ENCODE measurements at places on chromosomes 5 and 9.

DNA sequence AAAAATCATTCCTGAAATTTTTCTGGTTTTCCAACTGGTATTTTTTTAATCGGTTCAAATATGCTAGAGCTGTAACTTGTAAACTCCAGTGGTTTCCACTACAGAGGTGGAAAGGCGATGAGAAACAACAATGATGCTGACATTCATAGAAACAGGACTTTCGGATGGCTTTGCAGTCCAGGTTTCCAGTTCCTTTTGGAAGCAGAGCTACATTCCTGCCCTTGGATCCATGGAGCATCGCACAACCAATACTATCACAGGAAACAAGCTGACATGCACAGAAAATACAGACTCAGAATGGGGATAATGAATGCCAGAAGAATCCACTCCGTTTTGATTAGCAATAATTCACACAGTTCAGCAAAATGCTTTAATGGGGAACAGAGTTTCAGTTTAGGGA is 140.0 kb downstream of the EPB41L4A start:
- no peak for DNase-seq

- DNase-seq, result no peak
Observed at GRCh38 chr9:84751921-84752320, 82.4 kb downstream of the NTRK2 start.

DNA sequence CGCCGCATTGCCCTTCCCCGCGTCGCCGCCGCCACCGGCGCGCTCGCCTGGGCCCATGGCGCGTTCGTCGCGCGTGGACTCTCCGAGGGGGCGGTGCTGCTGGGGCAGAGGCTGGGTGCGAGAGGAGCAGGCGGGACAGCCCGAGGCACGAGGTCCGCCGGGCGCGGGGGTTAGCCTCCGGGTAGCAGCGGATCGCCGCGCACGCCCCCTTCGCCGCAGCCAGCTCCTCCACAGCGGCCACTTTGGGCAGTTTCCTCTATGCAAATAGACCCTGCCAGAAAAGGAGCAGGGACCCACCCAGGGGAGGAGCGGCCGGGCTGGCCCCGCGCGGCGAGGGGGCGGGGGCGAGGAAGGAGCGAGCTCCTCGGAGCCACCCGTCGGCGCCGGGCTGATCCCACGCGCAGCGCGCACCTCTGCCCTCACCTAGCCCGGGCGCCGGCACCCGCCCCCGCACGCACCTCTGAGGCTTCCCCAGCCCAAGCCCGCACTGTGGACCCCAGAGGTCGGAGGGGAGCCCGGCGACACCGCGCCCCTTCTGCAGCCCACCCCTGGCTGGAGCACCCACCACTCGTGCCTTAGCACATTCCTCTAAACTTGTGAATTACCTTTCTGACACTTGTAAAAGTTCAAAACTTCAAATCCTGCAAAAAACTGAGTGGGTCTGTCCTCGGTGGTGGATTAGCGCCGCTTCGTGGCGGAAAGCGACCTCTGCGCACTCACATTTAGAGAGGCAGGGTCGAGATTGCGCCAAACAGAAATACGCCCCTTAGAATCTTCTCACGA is at the start of gene COL23A1:
Gene COL23A1, minus strand, starts transcription at position 253 of the 783 bp plus-strand sequence.
- no peak for DNase-seq

DNA sequence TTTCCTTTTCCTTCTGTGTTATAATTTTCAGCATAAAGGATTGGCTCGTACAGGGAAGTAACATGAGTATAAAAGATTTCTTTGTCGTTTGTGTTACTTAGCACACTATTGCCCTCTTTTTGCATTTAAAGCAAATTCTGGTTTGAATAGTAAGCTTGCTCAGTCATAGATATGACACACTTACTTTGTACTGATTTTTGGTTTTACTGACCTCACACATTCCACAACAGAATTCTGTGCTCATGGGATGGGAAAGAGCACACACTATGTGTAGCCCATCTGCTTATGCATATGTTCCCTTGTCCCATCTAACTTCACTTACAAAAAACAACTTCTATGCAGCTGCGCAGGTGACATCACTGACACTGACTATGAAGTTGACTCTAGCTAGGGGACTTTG is 111.9 kb upstream of the MTAP start:
- DNase-seq, result no peak

DNA sequence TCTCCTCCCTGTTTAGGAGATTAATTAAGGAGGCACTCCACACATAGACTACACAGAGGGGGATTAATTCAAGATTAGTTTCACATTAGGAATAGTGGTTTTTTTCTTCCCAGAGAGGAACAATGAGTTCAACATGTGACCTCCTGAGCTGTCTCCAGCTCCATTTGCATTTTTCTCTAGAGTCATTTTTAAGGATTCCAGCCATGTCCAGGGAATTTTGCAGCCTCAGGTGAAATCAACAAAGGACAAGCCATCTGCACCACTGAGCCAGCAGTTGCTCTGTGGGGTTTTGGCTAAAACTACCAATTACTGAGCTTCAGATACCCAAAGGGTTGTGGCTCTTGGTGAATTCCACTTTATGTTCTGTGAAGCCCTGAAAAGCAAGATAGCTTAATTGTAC is 258.5 kb upstream of the PPP1R2B start:
- DNase-seq, result no peak

DNA sequence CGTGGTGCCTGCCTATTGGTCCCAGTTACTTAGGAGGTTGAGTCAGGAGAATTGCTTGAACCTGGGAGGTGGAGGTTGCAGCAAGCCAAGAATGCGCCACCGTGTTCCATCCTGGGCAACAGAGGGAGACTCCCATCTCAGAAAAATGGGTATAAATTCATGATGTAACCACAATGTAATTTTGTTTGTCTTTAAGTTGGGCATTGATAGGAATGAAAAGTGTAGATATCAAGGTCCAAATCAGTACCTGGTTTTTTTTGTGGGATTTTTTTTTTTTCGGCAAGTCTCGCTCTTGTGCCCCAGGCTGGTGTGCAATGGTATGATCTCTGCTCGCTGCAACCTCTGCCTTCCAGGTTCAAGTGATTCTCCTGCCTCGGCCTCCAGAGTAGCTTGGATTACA is 7.4 kb downstream of the NPM1 start:
- no peak for DNase-seq

- DNase-seq, result no peak
Observed at GRCh38 chr5:9547122-9547947, 1.5 kb upstream of the SEMA5A start.

GRCh38 chr5:151696470-151697061 is 9.9 kb upstream of the SPARC start:
- DNase-seq, result no peak

- DNase-seq, result no peak
Observed at GRCh38 chr5:157669701-157670097, 1.6 kb upstream of the C5orf52 start.

DNA sequence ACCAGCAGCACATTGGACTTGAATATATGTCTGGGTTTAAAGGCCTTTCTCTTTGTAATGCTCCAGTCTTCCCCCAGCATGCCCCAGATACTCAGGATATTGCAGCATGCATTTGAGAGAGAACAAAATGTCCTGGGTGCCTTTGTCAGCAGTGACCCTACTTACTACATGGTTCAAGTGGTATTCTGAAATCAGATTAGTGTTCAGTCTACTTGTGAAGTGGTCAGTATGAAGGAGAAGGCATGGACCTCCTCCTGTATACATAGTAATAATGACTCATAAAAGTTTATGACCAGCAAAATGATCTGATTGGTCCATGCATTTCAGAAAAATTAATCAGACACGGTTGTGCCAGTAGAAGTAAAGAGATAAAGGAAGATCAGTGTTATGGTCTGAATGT is 25.4 kb downstream of the GPR21 start:
- no peak for DNase-seq

Measured in NCI-H2107 (cell line).